Activated CD4-positive, alpha-beta memory T cell treated with anti-CD3 and anti-CD28 coated beads for 36 hours (primary cell): ENCODE measurements at places on chromosomes 4 and X.

GRCh38 chrX:123771449-123772064 is 38.7 kb upstream of the THOC2 start:
- H3K27ac ChIP-seq = no peak overlapping the region
- no peaks in the 10 kb centered on the region for H3K27me3 ChIP-seq
- H3K4me1 ChIP-seq = no peaks in the 10 kb centered on the region
- no peak overlapping the region for H3K4me3 ChIP-seq
- H3K36me3 ChIP-seq = no peaks in the 10 kb centered on the region

DNA sequence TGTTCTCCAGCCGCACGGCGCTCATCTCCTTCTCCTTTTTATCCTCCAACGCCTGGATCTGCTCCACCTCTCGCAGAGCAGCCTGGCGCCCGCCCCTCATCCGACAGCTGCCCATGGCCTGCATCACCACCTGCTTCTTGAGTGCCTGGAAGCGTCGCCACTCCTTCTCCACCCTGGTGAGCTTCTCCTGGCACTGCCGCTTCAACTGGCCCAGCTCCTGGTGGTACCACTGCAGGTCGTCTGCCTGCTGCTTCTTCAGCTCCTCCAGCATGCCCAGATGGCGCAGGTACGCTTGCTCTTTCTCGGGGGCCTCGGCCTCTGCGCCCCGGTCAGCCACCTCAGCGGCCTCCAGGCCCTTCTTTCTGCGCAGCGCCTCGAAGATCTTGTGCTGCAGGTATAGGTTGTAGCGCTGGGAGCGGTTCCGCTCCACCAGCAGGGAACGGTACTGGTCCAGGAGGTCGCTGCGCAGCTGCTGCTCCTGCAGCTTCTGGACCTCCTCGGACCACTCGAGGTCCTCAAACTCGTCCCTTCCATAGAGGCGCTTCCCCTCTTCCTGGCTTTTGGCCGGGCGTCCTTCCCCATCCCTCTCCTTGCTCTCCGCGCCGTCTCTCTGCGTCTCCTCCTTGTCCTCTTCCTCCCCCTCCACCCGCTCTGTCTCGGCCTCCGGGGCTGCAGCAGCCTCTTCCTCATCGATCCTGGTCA is 1.2 kb upstream of the TADA2B start:
- no peak for DNase-seq
- H3K4me3 ChIP-seq = peak overlapping the region; percentile 69
- H3K4me1 ChIP-seq = peaks cover 42% of the 10 kb centered on the region
- H3K27me3 ChIP-seq = no peaks in the 10 kb centered on the region
- no peaks in the 10 kb centered on the region for H3K36me3 ChIP-seq

DNA sequence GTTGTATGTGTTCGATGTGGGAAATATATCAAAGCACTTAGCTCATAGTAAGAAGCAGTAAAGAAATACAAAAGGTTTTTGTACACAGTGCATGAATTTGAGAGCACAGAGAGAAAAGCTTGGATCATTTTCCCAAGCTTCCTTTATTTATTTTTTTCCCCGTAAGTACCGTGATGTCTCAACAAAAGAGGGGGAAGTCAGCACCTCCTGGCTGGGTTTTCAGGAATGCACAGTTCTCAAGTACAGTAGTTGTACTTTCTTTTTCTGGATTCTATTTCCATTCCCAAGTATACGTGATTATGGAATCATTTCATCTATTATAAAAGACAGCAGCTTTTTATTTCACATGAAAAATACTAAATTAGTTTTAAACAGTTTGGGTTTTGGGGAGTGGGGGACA is 171.5 kb upstream of the EDNRA start:
- no peaks in the 10 kb centered on the region for H3K4me1 ChIP-seq
- H3K36me3 ChIP-seq = no peaks in the 10 kb centered on the region
- no peak for DNase-seq
- H3K4me3 ChIP-seq = no peak overlapping the region
- no peaks in the 10 kb centered on the region for H3K27me3 ChIP-seq

- no peak for DNase-seq
- H3K27me3 ChIP-seq = no peaks in the 10 kb centered on the region
- H3K36me3 ChIP-seq = peaks cover 41% of the 10 kb centered on the region
- no peaks in the 10 kb centered on the region for H3K4me1 ChIP-seq
Observed at GRCh38 chr4:25756503-25756902, 100.9 kb downstream of the SLC34A2 start.

GRCh38 chrX:19867411-19867732 is 20.0 kb downstream of the SH3KBP1 start:
- H3K36me3 ChIP-seq = no peaks in the 10 kb centered on the region
- no peak overlapping the region for H3K4me3 ChIP-seq
- H3K27ac ChIP-seq = no peak overlapping the region
- no peaks in the 10 kb centered on the region for H3K27me3 ChIP-seq

- no peak overlapping the region for H3K4me3 ChIP-seq
- DNase-seq = no peak
- no peaks in the 10 kb centered on the region for H3K4me1 ChIP-seq
- H3K36me3 ChIP-seq = no peaks in the 10 kb centered on the region
Observed at GRCh38 chr4:180550106-180550505, 1693.1 kb upstream of the TENM3 start.

- peaks cover 5% of the 10 kb centered on the region for H3K4me1 ChIP-seq
- H3K27ac ChIP-seq = no peak overlapping the region
- no peak overlapping the region for H3K4me3 ChIP-seq
- DNase-seq = no peak
Observed at GRCh38 chrX:38837389-38837788, 36.1 kb downstream of the MID1IP1 start.

GRCh38 chr4:91989914-91990313 is 313.9 kb upstream of the GRID2 start:
- H3K27me3 ChIP-seq = no peaks in the 10 kb centered on the region
- no peaks in the 10 kb centered on the region for H3K4me1 ChIP-seq
- no peak overlapping the region for H3K4me3 ChIP-seq
- H3K36me3 ChIP-seq = no peaks in the 10 kb centered on the region
- no peak for DNase-seq

DNA sequence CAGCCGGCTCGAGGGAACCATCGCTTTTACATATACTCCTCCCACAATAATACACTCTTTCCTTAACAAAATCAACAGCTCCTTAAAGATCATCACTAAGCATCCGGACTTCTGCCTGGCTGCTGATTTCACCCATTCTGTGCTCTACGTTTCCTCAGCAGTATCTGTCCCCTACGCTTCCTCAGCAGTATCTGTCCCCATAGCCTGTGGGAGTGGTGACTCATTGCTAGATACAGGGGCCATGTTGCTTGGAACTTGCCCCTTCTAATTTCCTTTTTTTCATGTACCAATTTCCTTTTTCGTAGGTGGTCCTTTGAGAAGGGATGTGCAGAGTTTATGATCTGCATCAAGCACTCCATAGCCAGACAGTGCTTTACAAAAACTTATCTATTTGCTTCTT is 18.6 kb downstream of the MAP3K15 start:
- no peaks in the 10 kb centered on the region for H3K4me1 ChIP-seq
- no peak for DNase-seq
- no peaks in the 10 kb centered on the region for H3K36me3 ChIP-seq
- H3K27me3 ChIP-seq = peaks cover 5% of the 10 kb centered on the region

DNA sequence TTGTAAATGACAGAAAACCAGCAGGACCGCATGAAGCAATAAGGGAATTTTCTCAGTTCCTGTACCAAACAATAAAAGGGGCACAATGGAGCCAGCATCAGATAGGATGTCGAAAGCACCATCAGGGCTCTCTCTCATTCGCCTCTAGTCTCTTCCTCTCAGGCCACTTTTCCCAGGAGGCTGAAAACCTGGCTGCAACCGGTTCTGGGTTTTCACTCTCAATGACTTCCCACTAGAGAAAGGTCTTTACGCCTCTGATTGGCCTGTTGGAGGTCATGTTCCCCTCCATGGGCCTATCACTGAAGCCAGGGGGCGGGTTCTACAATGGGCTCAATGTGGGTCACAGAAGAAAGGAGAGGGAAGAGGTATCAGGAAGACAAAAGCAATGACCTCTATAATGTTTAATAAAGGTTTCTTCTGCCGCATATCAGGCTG is 29.3 kb downstream of the ZNF827 start:
- H3K27me3 ChIP-seq = no peaks in the 10 kb centered on the region
- peaks cover 14% of the 10 kb centered on the region for H3K4me1 ChIP-seq
- H3K27ac ChIP-seq = no peak overlapping the region
- no peak for DNase-seq
- no peak overlapping the region for H3K4me3 ChIP-seq
